ENCODE measurements at places on chromosomes 4 and X.

GRCh38 chrX:153684467-153685155 lies 3.1 kb upstream of the SLC6A8 start:
- no peak for DNase-seq

GRCh38 chrX:44873415-44874276 lies 658 bp downstream of the KDM6A start:
- DNase-seq, result peak; percentile 71

DNA sequence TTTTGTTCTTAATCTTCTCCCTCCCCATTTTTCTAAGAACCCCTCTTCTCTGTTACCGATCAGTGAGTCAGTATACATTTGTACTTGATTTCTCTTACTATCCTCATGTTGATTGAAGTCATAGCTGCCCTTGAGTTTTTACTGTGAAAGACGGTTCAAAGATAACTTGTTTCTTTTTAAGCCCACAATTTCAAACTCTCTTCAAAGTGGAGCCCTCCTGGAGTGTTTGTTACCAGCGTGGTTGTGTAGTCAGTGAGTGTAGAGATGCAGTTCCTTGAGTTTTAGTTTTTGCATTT lies 7.9 kb downstream of the PPP1R3F start:
- DNase-seq, result no peak

GRCh38 chr4:36264207-36264826 lies 17.1 kb upstream of the DTHD1 start:
- DNase-seq, result no peak

DNA sequence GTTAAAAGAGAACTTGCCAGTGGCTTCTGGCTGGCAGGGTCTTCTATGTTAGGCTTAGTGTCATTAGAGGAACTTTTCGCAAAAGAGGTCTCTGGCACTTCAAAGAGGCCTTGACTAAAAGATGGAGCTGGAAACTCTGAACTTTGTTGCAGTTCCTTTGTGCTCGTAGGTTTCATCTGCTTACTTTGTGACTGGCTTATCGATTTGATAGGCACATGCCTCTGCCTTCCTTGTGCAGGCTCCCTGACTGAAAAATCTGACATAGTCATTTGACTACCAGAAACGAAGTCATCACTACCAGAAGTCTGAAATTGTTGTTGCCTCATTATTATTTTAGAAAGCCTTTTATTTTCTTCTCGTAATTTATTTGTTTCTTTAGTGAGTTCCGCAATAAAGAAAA lies 93.9 kb upstream of the IL13RA1 start:
- DNase-seq, result no peak

DNA sequence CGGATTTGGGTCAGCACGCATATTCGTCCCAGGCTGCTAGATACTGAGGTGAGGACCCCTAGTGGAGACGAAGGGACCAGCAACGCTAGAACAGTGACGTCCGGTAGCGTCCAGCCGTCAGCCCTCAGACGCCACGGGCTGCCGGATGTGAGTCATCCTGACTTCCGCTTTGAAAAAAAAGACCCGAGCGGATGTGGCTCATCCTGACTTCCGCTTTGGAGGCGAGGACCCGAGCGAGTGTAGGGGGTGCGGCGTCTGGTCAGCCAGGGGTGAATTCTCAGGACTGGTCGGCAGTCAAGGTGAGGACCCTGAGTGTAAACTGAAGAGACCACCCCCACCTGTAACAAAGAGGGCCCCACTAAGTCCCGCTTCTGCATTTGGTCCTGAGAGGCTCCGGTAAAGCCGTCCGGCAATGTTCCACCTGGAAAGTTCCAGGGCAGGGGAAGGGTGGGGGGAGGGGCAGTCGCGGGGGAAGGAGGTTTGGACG lies at the start of gene MAGEB2:
MAGEB2 (plus strand) TSS at position 207 of the 487 bp plus-strand sequence. CDS start 3,018 bp downstream, outside the sequence.
- DNase-seq, result no peak

GRCh38 chr4:2787230-2788100 lies 5.4 kb upstream of the SH3BP2 start:
- no peak for DNase-seq

DNA sequence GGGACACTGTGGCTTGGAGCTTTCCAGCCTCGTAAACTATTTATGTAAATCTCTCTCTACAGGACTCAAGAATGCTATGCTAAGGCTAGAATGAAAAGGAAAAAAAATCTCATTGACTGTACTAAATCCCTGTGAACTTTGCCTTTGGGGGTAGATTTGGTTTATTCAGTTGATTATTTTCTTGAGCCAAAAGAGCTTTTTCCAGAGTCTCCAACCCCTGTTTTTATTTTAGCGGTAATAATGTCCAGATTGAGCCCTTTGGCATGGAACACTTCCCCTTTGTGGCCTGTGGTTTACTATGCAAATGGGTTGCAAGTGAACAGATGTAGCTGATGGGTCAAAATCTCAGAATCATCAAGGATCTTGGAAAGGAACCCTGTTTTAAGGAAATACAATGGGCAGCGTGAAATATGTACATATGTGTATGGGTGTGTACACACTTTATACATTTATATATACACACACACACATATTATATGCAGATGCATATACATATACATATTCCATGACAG lies 72.9 kb downstream of the FAM9B start:
- DNase-seq, result no peak

- DNase-seq, result no peak
Observed at GRCh38 chrX:97639526-97639925, 755.8 kb downstream of the RPA4 start.

DNA sequence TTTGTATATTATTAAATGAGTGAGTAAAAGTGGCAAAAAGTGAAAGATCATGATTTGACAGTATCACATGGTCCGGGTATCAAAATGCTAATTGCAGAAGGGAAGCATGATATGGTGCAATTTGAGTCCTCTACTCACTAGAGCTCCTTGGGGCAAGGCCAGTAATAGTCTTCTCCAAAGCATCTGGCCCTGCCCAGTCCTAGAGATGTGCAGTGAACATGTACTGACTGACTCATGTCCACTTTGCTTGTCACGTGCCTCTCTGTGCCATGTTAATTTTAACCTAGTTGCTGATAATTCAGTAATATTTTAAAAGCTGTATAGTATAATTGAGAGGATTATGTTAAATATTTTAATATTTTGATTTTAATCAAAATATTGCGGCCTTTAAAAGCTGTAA lies 54.6 kb upstream of the TENM3 start:
- no peak for DNase-seq

GRCh38 chr4:172553216-172553615 lies 615.4 kb upstream of the GALNT7 start:
- DNase-seq, result no peak

- DNase-seq, result no peak
Observed at GRCh38 chr4:146379744-146380143, 142.0 kb downstream of the SLC10A7 start.

- no peak for DNase-seq
Observed at GRCh38 chrX:13899607-13900006, 82.7 kb upstream of the GPM6B start.

- no peak for DNase-seq
Observed at GRCh38 chr4:128858879-128859671, 49.6 kb downstream of the JADE1 start.

- DNase-seq, result no peak
Observed at GRCh38 chr4:138892483-138893407, 122.8 kb upstream of the NOCT start.

Data from C1 segment of cervical spinal cord (tissue), 14 donors.